ENCODE measurements at places on chromosomes 4 and X.

DNA sequence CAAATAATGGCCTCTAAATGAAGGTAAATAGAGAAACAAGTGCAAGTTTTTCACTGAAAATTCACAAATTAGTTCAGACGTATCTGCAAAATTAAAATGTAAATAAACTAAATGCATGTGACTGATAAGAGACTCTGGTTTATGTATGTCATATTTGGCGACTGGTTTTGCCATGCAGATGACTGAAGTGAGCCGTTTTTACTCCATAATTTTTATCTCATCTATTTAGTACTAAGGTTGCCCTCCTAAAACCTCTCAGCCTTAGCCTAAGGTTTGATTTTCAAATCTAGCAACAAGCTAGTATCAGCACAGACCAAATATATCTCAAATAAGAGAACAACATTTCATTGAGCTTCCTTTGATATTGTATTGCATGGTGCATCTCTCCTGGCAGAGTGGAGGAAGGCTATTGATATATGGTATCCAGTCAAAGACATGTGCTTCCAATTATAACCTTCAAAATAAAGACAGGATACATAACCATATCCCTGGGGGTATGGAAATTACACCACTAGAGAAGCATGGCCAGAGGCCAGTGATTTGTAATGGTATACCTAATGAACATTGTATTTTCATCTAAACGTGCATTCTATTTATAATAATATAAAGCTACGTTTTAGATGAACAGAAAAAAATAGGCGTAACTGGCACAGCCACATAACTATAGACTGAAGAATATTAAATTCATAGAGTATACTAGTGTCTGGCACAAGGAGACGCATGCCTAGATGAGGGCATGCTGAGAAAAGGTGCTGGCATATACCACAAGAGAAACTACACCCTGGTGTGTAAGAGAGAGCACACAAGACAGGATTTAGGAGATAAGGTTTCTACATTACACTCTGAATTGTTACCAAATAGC lies 392.6 kb upstream of the INTU start:
- no peak for DNase-seq

- no peak for DNase-seq
Observed at GRCh38 chr4:172412851-172413580, 599.8 kb downstream of the GALNTL6 start.

- DNase-seq: no peak
Observed at GRCh38 chr4:150127757-150128156, 49.5 kb downstream of the DCLK2 start.

DNA sequence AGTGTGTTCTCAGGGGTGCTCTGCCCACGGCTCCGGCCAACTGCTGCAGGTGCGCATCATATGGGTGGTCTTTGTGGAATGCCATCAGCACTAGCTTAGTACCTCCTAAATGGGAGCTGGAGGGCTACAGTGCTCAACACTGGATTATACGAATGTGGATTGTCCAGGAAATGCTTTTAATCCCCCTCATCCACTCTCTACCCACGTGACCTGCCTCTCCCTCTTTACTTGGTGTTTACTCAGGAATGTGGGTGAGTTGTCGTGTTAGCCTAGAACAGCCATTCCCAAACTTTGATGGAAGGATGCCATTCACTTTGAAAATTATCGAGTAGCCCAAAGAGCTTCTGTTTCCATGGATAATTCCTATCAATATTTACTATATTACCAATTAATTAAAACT lies 150.8 kb downstream of the PTTG2 start:
- DNase-seq: no peak

- no peak for DNase-seq
Observed at GRCh38 chrX:96756491-96756890, 71.8 kb downstream of the DIAPH2 start.

DNA sequence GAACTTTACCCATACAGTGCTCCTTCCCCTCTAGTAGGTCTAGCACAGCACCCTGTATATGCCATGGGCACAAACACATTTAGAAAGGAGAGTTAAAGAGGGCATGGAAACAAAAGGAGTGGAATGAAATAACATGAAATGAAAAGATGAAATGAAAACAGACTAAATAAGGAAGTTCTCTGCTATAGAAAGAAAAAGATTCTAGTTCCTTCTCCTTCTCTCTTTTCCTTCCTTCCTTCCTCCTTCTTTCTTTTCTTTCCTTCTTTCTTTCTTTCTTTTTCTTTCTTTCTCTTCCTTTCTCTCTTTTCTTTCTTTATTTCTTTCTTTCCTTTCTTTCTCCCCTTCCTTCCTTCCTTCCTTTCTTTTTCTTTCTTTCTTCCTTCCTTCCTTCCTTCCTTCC lies 2197.4 kb downstream of the PCDH7 start:
- no peak for DNase-seq

DNA sequence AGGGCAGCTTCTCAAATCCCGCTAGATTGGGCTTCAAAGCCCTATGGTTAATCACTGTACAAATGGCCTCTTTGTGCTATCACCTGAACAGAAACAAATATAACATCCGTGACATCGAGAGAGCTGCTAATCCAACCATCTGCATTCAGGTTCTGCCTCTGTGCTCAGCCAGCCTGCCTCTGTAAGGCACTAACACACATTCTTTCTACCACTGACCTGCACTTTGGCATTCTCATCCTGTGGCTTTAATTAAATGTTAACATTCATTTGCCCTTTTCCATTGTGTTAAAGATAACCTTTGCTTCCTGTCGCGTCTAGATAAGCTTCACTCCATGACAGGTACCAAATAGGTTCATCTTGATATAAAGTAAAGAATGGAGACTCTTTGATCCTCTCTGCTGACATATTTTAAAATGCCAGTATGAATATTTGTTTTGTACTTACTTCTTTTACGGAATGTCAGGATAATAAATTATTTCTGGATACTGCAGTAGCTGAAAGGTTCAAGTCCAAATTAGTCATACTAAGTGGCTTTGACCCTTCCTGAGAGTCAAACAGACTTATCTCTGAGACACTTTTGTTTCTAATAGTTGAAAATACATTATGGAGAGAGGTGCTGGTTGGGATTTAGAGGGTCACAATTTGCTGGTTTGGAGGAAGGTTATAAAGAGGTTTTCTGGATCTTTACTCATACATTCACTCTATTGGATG lies 505.7 kb downstream of the PACRGL start:
- no peak for DNase-seq

DNA sequence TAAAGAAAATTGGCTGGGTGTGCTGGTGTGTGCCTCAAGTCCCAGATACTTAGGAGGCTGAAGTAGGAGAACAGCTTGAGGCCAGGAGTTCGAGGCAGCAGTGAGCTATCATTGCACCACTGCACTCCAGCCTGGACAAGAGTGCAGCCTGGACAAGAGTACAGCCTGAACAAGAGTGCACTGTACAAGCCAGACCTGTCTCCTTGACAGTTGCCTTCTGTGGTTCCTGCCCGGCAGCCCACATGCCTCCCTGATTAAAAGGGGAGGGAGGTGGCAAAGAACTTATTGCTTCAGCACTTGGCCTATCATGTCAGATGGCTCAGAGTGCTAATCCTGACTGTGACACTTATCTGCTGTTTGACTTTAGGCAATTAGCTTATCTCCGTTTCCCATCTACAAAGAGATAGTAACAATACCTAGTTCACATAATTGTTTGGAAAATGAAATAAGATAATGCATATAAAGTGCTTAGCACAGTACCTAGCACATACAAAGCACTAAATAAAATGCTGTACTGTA lies 249.1 kb downstream of the DCLK2 start:
- DNase-seq: no peak

- no peak for DNase-seq
Observed at GRCh38 chrX:68372665-68373064, 60.6 kb downstream of the OPHN1 start.

DNA sequence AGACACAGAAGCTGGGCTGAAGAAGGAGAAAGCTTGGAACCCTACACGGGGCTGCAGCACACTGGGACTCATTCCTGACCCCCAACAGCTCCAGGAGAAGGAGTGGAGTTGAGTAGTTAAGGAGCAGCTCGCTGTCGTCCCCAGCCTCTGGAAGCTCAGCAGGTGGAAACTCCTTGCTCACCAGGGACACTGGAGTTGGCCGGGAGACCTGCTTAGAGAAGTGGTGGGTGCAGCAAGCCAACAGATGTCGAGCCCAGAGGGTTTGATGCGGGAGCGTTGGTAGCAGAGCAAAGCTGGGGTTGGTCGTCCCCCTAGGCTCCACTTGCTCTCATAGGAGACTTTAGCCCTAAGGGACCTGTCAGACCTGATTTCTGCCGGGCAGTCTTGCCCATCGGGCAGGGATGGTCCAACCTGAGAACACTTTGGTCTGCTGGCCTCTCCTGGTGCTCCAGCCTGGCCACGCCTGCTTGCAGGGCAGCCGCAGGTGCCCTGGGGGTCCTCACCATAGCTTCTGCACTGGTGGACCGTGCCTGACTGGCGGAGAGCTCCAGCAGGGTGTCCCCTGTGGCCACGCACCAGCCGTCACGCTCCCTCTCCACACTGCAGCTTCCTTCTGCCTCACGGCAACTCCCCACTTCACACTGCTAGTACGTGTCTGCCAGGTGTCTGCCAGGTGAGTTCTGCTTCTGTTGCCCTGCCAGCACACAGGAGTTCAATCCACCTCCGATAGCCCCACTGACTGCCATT lies 353.7 kb downstream of the GASK1B start:
- no peak for DNase-seq

- DNase-seq: no peak
Observed at GRCh38 chr4:21742326-21742725, 206.2 kb downstream of the KCNIP4 start.

DNA sequence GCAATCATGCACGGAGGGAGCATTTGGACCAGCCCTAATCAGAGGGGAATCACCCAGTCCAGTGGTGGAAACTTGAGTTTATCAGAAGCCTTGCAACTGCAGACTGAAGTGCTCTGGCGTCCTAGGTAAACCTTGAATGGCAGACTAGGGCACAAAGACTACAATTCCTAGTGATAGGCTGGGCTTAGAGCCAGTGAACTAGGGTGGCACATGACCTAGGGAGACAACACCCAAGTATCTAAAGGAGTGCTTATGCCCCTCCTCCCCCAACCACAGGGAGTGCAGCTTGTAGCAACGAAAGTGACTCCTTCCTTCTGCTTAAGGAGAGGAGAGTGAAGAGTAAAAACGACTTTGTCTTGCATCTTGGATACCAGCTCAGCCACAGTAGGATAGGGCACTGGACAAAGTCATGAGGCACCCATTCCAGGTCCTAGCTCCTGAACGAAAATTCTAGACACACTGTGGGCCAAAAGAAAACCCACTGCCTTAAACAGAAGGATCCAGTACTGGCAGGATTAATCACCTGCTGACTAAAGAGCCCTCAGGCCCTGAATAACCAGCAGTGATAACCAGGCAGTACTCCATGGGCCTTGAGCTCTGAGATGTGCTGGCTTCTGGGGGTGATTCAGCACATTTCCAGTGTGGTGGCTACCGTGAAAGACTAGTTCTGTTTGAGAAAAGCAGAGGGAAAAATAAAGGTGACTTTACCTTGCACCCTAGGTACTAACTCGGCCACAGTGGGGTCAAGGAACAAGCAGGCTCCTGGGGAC lies 58.7 kb upstream of the STARD8 start:
- no peak for DNase-seq

DNA sequence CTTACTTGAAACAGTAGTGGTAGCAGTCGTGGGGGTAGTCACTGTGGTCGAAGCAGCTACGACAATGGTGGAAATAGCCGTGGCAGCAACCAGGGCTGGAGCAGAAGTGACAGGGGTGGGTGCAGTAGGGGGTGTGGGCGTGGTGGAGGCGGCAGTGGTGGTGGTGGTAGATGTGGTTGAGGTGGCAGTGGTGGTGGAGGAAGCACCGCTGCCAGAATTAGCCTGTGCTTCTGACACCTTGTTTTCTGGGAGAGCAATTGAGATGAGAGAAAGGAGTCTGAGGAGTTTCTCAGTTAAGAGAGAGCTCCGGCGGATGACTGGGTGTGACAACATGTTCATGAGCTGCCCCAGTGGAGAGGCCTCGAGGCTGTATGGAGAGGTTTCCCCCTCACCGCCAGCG lies 113.5 kb upstream of the HSD17B10 start:
- no peak for DNase-seq

GRCh38 chr4:110612631-110613269 lies 10.1 kb downstream of the PITX2 start:
- DNase-seq: no peak

DNA sequence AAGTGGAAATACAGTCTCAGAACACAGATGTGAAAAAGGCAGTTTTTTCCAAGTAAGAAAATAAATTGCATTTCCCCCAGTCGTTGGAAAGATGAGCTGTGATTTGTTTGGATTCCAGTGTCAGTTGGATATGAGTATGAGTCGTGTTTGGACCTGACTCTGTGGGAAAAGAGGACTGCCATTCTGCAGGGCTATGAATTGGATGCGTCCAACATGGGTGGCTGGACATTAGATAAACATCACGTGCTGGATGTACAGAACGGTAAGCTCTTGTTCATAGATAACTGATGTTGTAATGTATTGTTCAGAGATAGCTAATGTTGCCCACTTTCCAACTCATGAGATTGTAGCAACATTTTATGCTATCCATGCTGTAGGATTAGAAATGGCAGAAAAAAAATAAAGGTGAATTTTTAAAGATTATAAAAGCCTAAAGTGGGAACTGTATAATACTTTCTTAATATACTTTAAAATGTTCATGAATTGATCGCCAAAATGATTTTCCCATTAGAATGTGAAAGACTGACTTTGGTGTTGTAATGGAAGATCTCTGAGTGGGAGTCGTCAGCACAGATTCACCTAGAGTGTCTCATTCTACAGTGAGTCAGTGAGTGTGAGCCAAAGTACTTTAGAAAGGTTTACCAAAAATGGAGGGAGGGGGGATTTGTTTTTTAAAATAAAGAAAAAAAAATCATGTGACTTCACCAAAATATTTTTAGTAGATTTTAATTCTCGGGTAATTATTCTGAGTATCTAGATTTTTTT lies 178.7 kb downstream of the DCTD start:
- no peak for DNase-seq

GRCh38 chr4:84691800-84692199 lies 108.9 kb downstream of the CDS1 start:
- DNase-seq: no peak

GRCh38 chrX:45068569-45068968 lies 132.1 kb downstream of the DIPK2B start:
- DNase-seq: no peak
